ENCODE measurements at places on chromosomes 12 and 14.

DNA sequence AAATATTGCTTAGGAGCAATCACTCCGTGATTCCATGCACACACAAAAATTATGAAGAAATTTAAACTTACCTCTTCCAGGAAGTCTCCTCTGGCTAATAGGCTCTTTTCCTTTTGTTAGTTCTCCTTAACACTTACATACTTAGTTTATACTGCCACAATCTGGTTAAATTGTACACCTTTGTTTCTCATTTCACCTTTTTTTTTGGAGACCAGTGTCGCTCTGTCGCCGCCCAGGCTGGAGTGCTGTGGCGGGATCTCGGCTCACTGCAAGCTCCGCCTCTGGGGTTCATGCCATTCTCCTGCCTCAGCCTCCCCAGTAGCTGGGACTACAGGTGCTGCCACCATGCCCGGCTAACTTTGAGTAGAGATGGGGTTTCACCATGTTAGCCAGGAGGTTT, 2.2 kb upstream of the ANKRD52 start:
- no peak for DNase-seq

- no peak for DNase-seq
These were observed 1093.7 kb downstream of the SLC6A15 start for GRCh38 chr12:83818881-83819280.

GRCh38 chr14:61589691-61590581, 105.4 kb upstream of the HIF1A start:
- DNase-seq = no peak

DNA sequence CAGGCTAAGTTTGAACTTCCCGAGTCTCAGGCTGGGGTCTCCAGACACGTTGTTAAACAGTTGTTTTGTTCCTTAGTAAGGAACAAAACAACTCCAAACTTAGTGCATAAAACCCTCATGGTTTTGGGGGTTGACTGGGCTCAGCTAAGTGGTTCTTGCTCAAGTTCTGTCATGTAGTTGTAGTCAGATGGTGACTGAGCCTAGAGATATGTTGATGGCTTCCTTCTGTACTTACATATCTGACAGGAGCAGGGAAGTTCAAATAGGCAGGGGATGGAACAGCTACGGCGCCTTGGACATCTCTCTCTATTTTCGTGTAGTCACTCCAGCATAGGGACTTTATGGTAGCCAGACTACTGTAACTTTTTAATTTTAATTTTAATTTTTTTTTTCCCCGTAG, 45.7 kb downstream of the SPATS2 start:
- DNase-seq = no peak

- DNase-seq = no peak
These were observed 163.0 kb downstream of the OTOGL start for GRCh38 chr12:80262346-80262745.

DNA sequence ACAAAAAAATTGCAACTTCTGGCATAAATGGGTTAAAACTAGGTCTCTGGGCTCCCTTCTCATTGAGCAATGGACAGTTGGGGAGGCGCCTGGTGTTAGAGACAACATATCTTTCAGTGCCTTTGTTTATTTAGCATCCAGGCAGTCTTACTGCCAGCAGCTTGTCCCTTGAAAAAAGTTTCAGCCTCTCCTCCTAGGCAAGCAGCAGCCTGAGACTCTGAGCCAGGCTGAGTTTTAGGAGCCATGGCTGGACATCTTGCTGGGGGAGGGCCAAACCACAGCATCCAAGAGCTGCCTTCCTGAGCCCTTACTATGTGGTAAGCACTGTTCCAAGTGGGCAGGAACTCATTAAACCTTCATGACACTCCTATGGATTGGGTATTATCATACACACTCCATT, 10.1 kb upstream of the JDP2 start:
- no peak for DNase-seq

DNA sequence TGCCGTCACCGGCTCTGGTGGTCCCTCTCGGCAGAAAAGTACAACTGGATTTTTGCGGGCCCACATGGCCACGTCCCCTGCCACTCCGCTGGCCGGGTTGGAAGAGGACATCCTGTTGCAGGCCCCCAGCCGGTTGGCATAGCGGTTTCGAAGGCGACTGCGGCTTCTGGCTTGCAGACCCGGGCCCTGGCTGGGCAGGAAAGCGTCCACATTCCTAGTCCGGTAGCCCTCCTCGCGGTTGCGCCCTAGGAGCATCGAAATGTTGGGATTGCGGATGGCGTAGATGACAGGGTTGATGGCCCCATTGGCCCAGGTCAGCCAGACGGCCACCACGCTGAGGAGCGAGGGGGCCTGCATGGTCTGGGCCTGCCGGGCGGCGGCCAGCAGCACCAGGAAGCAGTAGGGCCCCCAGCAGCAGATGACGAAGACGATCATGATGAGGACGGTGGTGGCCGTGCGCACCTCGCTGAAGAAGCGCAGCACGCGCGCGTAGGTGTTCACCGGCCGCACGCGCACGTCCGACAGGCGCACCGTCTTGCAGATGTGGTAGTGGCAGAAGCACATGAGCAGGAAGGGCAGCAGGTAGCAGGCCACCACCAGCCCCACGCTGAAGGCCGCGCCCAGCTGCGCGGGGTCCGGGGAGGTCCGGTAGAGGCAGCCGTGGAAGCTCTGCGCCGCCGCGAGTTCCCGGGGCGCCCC, 1.2 kb downstream of the GPR135 start:
- DNase-seq = peak; percentile 24

GRCh38 chr14:31880935-31881334, 196.2 kb upstream of the ARHGAP5 start:
- no peak for DNase-seq

- no peak for DNase-seq
These were observed 43.9 kb upstream of the TRAF3 start for GRCh38 chr14:102733326-102733725.

DNA sequence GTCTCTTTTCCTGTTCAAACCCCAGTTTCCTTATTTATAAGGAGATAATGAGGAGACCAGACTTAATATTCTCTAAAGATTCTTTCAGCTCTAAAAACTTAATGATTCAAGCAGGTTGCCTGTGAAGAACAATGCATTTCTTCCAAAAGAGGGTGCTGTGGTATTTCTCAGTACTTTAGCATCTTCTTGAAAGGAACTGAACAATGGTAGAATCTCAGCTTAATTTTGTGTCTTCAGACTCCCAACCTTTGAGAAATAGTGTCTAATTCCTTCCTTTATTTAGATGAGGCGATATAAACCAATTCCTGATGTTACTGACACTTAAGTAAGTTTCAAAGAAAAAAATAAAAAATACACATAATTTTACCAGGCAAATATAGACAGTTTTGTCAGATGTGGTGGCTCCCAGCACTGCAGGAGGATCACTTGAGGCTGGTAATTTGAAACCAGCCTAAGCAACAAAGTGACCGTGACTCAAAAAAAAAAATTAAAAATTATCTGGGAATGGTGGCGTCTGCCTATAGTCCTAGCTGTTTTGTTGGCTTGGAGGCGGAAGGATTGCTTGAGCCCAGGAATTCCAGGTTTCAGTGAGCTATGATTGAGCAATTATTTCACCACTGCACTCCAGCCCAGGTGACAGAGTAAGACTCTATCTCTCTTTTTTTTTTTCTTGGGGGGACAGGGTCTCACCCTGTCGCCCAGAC, 76.9 kb upstream of the PSMA6 start:
- DNase-seq = no peak

- DNase-seq = no peak
These were observed 38.1 kb downstream of the SDR9C7 start for GRCh38 chr12:56896082-56896481.

DNA sequence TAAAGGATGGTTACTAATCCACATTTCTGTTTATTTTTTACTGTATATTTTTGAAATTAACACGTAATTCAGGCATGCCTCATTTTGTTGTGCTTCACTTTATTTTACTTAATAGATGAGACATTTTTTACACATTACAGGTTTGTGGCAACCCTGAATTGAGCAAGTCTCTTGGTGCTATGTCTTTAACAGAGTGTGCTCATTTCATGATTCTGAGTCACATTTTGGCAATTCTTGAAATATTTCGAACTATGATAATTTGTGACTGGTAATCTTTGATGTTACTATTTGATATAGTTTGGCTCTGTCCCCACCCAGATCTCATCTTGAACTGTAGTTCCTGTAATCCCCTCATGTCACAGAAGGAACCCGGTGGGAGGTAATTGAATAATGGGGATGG, 1120.5 kb upstream of the FLRT2 start:
- no peak for DNase-seq

DNA sequence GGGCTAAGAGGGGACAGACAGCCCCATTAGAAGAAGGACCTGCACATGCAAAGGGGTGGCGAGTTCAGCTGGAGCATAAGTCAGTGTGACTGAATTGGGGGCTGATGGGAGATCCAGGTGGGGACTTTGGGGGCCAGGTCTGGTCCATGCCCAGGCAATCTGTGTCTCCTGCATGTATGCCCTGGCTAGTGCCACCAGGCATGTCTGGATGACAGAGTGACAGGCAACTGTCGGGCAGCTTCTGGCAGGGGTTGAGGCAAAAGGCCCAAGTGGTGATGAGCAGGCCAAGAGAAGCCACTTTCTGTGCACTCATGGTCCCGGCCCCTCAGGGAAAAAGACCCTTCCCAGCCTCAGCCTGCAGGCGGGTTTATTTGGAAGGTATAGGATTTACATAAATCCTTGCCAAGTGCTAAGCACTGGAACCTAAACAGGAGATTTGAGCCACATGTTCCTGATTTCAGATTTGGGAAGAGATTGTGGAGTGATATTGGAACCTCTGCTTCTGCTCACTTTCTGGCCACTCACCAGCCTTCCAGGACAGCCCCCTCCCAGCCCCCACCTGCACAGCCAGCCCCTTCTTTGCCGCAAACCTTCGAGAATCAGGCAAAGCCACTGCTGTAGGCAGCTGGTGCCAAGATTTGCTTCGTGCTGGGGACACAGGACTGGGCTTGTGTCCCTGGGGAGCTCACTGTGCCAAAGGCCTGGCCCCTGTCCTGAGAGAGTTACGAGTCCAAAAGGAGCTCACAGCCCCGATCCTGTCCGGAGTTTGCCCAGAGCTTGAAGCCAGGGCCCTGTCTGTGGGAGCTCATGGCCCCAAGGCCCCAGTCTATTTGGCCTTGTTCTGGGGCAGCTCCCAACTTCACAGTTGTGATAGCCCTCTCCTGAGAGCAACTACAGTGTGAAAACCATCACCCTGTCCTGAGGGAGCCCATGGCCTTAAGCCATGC, 232.5 kb upstream of the RTL1 start:
- DNase-seq = no peak

DNA sequence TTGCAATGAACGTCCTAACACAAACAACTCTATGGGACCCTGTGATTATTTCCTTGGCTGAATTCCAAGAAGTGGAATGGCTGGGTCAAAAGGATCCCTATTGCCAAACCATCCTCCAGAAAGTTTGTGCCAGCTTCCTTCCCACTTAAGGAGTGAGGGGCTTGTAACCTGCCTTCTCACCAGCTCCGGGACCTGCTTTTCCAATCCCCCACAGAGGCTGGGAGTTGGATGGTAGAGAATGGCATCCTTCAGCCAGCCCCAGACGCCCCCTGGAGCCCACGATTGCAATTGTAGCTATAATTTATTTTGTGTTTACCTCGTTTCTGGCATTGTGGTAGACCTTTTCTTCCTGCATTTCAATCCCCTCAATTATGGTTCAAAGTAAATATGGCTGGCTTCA, 9.7 kb upstream of the ZDHHC22 start:
- DNase-seq = peak; percentile 66
